Gastroesophageal sphincter (tissue), 4 donors: ENCODE measurements at places on chromosomes 5 and 9.

DNA sequence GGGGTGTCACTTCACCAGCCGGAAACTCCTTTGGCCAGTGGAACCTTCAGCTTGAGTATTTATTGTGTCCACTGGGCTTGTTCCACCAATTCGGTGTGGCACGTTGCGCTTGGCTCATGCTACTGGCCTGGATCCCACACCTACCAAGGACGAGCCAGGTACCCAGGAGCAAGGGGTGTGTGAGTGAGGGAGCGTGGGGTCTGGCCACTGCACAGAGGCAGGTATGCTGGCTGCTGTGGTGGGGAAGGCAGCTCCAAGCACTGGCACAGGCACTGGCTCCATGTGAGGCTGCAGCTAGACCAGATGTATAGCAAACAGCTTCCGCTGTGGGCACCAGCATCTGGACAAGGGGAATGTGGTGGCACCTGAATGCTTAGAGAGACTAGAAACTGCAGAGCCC, 28.1 kb upstream of the CYLC2 start:
- no peaks in the 10 kb centered on the region for H3K4me1 ChIP-seq
- peaks cover 6% of the 10 kb centered on the region for H3K27me3 ChIP-seq
- no peak overlapping the region for H3K27ac ChIP-seq
- no peaks in the 10 kb centered on the region for H3K36me3 ChIP-seq
- no peak overlapping the region for H3K4me3 ChIP-seq
- no peak for ATAC-seq

GRCh38 chr9:137423514-137424291, 510 bp downstream of the NOXA1 start:
- ATAC-seq, result peak; percentile 59
- H3K27me3 ChIP-seq, result no peaks in the 10 kb centered on the region
- no peaks in the 10 kb centered on the region for H3K36me3 ChIP-seq
- H3K27ac ChIP-seq, result no peak overlapping the region

DNA sequence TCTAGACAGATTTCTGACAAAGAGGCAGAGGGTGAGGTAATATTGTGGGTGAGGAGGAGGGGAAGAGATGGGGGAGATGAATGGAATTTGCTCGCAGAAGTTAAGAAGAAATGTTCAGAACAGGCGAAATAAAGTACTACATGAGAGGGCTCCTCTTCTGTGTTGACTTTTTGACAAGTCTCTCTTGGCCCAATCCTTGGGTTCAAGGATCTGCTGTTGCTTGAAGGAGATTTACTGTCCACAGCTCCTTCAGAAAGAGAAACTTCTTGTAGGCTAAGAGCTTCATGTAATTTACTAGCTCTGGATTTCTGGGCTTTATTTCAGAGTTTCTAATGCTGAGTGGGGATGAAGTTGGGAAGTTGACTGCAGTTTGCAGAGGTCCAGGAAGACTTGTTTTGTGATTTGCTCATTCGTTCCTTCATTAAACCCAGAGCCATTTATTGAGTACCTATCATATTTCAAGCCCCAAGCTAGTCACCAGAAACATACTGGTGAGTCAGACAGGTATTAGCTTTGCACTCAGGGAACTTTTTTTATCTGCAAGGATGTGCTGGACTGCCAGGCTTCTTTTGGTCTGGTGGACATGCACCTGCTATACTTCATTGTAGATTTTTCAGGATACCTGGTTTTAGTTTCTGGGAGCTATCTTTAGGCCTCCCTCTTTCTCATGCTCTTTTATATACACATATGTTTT, 402.9 kb upstream of the CLINT1 start:
- H3K36me3 ChIP-seq, result no peaks in the 10 kb centered on the region
- H3K27me3 ChIP-seq, result no peaks in the 10 kb centered on the region
- H3K4me3 ChIP-seq, result no peak overlapping the region
- H3K4me1 ChIP-seq, result no peaks in the 10 kb centered on the region
- H3K27ac ChIP-seq, result no peak overlapping the region

DNA sequence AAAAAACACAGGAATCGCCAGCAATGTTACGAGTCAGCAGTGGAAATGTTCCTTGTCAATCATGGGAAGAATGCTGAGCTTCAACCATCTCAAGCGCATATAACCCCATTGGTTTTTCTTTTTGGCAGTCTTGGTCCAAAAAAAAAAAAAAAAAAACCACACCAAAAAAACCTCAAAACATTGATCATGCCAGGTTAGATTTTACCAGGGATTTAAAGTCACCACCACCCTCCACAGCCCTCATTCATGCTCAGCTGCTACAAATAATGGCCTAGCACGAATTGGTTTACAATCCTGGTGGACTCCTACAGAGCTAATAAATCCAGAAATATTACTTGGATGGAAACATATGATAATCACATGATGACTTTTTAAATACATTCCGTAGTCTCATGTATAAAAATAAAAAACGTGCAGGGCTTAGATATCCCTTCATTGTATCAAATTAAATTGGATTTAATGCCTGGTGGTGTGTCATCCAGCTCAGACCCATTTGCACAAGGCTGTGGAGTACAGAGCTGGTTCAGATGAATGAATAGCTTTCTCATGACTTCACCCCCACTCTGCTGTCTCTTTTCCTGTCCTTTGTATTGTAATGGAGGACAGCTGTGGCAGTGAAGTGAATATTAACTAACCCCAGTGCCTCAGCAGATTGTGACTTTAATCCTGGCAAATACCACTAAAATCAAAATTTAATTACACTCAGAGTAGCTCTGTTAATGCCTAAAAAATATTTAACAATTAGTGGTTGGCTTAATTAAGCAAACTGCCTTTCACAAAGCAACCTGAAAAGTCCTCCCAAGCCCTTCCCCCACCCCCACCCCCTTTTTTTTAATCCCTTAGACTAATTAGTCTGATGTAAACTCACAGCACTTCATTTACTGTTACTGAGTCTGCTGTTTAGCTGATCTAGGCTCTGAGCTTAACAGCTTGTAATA, 626.5 kb upstream of the ZNF608 start:
- H3K27me3 ChIP-seq, result no peaks in the 10 kb centered on the region
- H3K36me3 ChIP-seq, result no peaks in the 10 kb centered on the region
- H3K27ac ChIP-seq, result no peak overlapping the region
- H3K4me1 ChIP-seq, result peaks cover 2% of the 10 kb centered on the region

DNA sequence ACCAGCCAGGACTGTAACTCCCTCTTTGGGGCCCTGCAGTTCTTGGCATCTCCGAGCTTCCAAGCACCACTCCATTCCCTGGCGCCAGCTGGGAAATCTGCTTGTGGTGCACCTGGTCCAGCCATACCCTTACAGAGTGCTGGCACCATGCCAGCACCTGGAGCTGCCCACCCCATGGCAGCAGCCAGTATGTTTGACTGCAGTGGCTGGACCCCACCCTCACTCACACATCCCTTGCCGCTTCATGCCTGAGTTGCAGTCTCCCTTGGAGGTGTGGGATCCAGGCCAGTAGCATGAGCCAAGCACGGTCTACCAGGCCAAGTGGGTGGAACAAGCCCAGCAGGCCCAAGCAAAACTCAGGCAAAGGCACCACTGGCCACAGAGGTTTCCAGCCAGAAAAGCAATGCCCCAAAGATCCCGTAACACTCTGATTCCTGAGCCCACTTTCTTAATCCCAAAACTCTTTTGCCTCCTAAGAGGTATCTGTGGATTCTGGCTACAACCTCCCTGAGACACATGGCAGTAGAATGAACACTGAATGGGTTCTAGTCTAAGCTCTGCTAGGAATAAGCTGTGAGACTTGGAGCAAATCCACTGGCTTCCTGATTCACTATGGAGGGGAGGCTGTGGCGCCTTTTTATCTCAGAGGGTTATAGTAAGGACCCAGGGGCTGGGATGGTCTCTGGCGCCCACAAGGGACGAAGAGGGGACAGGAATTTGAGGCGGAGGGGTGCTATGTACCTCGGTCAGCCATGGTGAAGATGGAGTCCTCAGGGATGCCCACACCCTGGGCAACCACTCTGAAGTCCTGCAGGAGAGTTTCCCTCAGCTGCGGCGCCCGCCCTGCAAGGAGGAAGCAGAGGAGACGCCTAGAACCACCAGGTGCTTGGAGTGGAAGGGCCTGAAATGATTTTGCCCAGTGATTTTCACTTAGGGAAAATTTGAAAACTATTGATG, 5.6 kb downstream of the AMBP start:
- peak; percentile 65 for ATAC-seq
- no peak overlapping the region for H3K27ac ChIP-seq
- H3K4me1 ChIP-seq, result no peaks in the 10 kb centered on the region
- H3K27me3 ChIP-seq, result peaks cover 18% of the 10 kb centered on the region
- no peaks in the 10 kb centered on the region for H3K36me3 ChIP-seq

GRCh38 chr5:133236541-133236951, 184.7 kb downstream of the HSPA4 start:
- no peak overlapping the region for H3K4me3 ChIP-seq
- H3K27ac ChIP-seq, result no peak overlapping the region
- no peaks in the 10 kb centered on the region for H3K36me3 ChIP-seq

GRCh38 chr5:59038798-59039295, 456.0 kb downstream of the RAB3C start:
- H3K36me3 ChIP-seq, result no peaks in the 10 kb centered on the region
- peak overlapping the region; percentile 45 for H3K4me3 ChIP-seq
- ATAC-seq, result peak; percentile 35
- H3K27me3 ChIP-seq, result no peaks in the 10 kb centered on the region

GRCh38 chr5:31329715-31330114, 136.2 kb downstream of the CDH6 start:
- H3K4me3 ChIP-seq, result no peak overlapping the region
- H3K4me1 ChIP-seq, result no peaks in the 10 kb centered on the region
- no peaks in the 10 kb centered on the region for H3K27me3 ChIP-seq
- no peak overlapping the region for H3K27ac ChIP-seq
- ATAC-seq, result no peak

DNA sequence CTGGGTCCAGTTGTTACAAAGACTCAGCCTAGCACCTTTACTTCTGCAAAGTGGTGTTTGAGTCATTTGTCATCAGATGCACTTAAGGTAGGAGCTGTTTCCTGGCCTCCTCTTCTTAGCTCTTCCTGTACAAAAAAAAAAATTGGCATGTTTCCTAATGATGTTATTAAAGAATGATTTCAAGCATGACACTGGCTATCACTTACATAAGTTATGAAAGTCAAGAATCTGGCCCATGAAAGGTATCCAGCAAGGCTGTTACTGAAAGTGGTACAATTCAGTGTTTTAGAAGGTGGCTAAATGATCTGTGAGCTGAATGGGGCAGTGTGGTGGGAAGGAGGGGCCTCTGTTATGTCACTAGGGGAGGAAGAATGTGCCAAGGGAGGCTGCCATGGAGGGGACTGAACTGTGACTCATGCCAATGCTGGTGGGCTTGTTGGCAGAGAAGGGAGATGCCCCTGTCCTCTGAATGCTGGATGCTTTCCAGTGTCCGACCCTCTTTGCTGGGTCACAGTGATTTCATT, 175.1 kb upstream of the MAP1B start:
- H3K36me3 ChIP-seq, result no peaks in the 10 kb centered on the region
- peak overlapping the region; percentile 29 for H3K27ac ChIP-seq
- H3K4me1 ChIP-seq, result peaks cover 17% of the 10 kb centered on the region
- ATAC-seq, result peak; percentile 52
- no peaks in the 10 kb centered on the region for H3K27me3 ChIP-seq

- no peaks in the 10 kb centered on the region for H3K27me3 ChIP-seq
- no peak for ATAC-seq
- no peaks in the 10 kb centered on the region for H3K36me3 ChIP-seq
- H3K4me1 ChIP-seq, result peaks cover 4% of the 10 kb centered on the region
Measured at GRCh38 chr5:91283899-91284298, 99.2 kb downstream of the ARRDC3 start.

DNA sequence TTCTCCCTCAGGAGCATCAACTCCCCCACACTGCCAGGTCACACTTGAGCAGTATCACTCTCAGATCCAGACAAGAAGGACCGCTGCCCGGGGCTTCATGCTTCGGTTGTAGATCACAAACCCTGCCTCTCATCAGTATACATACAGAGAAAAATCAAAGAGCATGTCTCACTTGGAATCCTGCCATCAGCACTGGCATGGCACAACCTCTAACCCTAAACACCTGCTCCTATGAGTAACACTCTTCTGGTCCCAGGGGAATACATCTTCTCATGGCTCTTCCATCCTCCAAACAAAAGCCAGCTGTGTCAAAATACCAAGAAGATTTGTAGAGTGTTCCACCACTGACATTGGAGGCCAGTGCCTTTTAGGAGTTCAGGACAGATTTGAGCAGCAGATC, 84.8 kb upstream of the MIER3 start:
- no peaks in the 10 kb centered on the region for H3K4me1 ChIP-seq
- peaks cover 6% of the 10 kb centered on the region for H3K27me3 ChIP-seq
- H3K27ac ChIP-seq, result no peak overlapping the region

DNA sequence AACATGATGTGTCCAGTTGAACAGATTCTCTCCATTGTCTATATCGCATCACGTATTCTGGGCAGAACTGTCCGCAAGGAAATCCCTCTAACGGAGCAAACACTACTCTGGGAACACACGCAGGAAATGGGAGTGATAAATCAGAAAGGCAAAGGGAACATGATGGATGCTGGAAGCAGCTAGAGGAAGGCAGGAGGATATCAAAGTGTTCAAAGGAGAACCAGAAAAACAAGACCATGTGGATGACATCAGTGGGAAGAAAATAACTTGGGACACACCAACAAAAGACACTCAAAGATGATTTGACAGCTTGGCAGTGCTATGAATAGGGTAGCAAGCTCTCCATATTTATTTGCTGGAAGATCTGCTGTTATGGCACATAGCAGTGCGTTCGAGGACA, 142.9 kb downstream of the PLK2 start:
- no peaks in the 10 kb centered on the region for H3K27me3 ChIP-seq
- no peak overlapping the region for H3K4me3 ChIP-seq
- H3K4me1 ChIP-seq, result no peaks in the 10 kb centered on the region
- ATAC-seq, result no peak
- H3K27ac ChIP-seq, result no peak overlapping the region
- no peaks in the 10 kb centered on the region for H3K36me3 ChIP-seq

DNA sequence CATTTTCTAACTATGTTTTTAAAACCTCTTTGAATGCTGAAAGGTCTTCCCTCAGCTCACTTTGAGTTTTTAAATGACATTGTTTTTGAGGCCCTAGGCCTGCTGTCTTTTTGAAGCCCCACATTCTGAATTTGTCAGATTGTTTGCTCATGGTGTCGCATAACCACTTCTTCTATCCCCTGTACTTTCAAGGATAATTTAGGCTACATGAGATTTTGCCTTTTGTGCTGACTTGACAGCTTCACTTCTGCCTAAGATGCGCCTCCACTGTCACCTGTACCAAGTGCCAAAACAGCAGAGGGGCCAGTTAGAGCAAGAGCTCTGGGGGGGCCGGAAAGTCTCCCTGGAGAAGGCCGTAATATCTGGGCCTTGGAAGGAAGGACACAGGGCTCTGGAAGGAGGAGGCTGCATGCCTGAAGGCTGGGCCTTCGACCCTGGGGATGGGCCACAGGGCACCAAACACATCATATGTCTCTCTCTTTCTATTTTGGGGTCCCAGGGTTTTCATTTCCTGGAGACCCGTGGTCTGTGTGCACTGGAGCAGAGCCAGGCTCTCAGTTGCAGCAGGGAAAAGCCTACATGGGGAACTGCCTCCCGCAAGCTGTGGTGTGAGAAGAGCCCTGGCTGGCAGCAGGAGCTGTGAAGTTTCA, 49.1 kb downstream of the NDST1 start:
- ATAC-seq, result no peak
- no peaks in the 10 kb centered on the region for H3K36me3 ChIP-seq
- H3K27ac ChIP-seq, result peak overlapping the region; percentile 13
- H3K27me3 ChIP-seq, result no peaks in the 10 kb centered on the region
- no peak overlapping the region for H3K4me3 ChIP-seq
